ENCODE measurements at places on chromosomes 3 and 15.

DNA sequence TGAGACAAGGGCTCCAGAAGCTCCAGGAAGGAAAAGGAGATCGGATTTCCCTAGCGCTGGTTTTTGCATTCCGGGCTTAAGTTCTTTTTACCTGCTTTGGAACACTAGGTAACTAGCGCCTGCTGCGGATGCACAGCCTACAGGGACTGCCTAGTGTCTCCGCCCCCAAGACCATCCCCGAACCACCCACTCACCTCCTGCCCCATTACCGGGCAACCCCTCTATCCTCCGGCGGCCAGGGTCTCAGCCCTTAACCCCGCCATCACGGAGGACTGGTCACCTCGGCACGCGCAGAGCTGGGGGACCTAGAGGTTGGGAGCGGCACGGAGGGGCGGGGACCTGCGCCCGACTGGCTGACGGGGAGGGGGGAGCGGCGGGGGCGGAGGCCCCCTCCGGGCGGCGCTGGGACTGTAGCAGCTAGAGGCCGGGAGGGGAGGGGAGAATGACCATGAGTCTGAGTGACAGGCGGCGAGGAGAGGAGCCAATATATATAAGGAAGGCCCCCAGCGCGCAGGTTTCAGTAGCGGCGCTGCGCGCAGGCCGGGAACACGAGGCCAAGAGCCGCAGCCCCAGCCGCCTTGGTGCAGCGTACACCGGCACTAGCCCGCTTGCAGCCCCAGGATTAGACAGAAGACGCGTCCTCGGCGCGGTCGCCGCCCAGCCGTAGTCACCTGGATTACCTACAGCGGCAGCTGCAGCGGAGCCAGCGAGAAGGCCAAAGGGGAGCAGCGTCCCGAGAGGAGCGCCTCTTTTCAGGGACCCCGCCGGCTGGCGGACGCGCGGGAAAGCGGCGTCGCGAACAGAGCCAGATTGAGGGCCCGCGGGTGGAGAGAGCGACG is at the start of gene DLL4:
Gene DLL4 (plus strand): TSS at position 520 of the 839 bp plus-strand sequence. CDS start 329 bp downstream, outside the sequence.
- DNase-seq: no peak

GRCh38 chr3:128973988-128974564 is 19.8 kb downstream of the CFAP92 start:
- no peak for DNase-seq

DNA sequence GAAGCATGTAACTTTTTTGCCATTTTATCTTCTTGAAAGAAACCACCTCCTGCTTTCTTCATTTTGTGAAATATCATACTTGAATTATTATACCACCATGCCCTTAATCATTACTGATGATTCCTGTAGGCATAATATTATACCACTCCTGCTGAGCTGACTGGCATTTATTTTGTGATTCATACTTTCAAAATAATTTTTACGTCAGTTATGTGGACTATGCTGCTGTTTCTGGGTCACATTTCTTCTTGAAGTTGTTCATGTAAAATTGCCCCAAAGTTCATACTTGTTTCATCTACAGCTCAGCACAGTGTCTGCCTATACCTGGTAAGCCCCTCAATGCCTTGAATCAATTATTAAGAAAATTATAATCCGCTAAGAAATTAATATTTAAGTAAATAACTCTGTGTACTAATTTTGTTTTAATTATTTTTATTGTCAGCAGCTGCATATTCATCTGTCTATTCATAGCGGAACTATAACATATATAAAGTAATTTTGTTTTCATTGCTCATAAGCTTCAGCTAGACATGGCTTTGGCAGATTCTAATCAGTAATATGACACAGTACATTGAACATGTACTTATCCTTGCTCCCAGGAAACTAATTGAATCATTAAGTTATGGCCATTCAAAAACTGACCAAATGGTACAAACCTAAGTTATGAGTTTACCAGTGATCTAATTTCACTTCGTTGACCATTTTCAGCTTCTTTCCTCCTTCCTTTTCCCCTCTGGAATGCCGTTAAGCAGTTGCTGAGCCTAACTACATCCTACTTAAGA is 160.0 kb downstream of the NAALADL2 start:
- no peak for DNase-seq

DNA sequence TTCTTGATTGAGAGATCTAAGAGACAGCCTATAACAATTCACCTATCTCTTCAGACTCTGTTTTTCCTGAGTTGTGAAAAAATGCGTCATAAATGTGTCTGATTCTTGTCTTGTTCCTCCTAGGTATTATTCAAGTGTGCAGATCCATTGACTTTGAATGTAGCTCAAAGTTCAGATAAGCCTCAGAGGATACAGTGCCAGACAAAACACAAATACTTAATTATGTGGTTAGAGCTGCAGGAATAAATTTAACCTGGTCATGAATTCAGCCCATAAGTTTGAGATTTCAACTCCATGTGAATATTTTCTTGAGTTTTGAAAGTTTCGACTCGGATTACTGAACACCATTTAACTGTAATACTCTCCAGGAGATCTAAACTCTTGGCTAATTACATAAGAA is 174.0 kb downstream of the ECT2 start:
- no peak for DNase-seq

- no peak for DNase-seq
These were observed 162.4 kb upstream of the TGFBR2 start for GRCh38 chr3:30443756-30444673.

DNA sequence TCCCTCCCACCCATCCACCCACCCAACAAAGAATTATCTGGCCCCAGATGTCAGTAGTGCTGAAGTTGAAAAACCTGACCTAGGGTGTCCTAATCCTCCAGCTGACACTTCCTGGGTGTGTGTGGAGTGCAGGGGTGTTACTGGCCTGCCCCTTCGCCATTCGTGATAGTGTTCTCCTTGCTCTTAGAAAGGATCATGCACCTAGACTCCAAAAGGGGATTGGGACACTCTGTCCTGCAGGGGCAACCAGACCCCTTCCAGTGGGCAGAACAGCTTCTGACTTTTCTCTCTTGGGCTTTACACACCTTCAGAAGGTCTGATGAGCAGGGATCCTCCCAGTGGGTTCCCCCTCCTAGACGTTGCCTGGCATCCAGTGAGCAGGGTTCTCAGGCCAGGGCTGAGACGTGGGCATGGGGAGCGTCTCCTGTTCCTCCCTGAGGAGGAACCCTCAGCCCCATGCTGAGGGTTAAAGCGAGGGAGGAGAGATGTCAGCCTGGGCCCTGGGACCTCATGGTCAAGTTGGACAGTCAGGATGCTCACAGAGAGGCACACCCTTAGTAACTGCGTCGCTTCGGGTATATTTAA is 75.0 kb downstream of the AAGAB start:
- DNase-seq: no peak
